GM20000 (cell line): ENCODE measurements at places on chromosomes 6 and 20.
A peak's percentile ranks its signal among the peaks of the same experiment; 100 is the strongest.

DNA sequence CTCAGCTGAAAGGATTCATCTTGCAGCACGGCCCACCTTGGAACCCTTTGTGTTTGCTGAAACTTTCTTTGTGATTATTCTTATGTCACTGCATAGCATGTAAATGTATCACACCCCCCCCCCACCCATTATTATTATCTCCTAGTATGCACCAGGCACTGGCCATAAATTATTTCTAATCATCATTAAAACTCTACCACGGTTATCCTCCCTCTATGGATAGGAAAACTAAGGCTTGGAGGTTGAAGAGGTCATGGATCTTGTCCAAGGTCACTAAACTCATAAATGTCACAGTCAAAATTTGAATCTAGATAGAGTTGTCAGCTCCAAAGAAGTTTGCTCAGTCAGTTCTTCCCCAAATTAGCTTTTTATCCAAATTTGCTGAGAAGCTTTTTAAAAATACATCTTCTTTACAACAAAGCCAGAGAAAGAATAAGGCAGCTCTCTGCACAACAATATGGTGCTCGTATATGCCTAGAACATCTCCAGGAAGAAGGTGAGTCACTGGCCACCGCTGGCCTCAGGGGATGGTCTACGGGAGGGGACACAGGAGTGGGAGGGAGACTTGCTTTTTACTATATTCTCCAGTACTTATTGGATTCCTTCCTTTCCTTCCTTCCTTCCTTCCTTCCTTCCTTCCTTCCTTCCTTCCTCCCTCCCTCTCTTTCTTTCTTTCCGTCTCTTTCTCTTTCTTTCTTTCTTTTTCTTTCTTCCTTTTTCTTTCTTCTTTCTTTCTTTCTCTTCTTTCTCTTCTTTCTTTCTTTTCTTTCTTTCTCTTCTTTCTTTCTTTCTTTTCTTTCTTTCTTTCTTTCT, 134.5 kb downstream of the VEGFA start:
- no peak for DNase-seq

- DNase-seq: no peak
Observed at GRCh38 chr6:61622601-61623000, 663.4 kb downstream of the KHDRBS2 start.

DNA sequence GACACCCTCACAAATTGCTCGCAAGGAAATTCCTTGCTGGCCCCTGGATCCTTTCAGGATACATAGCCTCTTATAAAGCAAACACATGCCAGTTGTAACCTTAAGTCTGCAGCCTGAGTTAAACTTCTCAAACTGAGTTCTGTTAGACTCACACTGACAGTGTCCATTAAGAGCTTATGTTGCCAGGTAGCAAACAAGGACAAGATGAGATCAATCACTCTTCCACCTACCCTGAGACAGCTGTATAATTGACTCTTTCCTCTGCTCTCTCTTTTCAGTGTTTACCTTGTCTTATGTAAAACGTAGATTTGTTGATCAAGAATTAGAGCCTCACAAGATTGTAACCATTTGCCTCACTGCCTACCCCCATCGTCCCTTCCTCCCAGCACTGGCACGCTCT, 359.8 kb downstream of the EPM2A start:
- DNase-seq: no peak

DNA sequence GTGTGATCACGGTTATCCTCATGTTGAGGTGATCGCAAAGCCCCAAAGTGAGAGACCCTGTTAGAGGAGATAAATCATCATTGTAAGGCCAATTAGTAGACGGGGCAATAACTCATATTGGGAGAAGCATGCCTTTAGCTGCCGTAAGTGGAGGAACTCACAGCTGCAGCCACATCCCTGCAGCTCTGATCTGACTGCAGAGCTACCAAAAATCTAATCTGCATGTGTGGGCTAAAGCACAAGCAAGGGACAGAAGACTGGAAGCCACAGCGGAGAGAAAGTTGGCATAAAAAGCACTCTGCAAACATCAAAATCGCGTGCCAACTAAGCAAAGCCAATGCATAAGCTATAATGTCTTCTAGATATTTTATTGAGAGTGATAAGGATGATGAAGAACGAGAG, 79.8 kb downstream of the TBC1D7 start:
- DNase-seq: no peak

DNA sequence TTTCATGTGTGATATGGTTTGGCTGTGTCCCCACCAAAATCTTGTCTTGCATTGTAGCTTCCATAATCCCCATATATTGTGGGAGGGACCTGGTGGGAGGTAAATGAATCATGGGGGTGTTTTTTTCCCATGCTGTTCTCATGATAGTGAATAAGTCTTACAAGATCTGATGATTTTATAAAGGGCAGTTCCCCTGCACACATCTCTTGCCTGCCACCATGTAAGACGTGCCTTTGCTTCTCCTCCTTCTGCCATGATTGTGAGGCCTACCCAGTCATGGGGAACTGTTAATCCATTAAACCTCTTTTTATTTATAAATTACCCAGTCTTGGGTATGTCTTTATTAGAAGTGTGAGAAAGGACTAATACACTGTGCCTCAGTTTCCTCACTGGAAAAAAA, 4.2 kb upstream of the IL22RA2 start:
- DNase-seq: no peak

DNA sequence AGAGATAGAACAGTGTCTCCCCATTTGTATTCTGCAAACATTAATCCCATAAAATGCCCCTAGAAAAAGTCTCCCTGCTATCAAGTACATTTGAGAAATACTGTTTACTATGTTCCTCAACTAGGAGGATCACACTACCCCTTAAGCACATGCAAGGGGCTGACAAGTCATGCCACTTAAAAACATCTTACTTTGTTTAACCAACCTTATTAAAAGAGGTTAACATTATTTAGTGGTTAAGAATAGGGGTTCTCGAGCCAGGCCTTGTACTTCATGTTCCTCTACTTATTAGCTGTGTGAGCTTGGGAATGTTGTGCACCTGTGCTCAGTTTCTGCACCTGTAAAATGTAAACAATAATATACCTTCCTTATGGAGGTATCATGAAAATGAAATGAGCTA, 113.7 kb downstream of the UBE3D start:
- DNase-seq: no peak

DNA sequence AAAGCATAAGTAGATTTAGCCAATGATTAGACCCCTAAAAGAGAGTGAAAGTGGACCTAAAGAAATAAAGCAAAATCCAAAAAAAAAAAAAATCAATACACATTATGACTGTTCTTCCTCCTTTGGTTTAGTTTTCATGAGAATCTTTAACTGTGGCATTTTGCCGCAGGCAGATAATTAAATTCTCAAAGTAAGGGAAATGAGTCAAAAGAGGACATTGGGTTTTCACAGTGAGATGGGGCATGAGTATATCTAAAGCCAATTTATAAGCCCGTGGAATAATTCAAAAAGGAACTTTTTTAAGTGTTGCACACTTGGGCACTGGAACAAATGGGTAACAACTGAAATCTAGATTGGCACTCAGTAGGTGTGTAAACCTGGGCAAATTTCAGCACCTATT, 230.3 kb downstream of the PKHD1 start:
- no peak for DNase-seq

- DNase-seq: no peak
Observed at GRCh38 chr20:64230461-64231145, 24.9 kb upstream of the PCMTD2 start.

DNA sequence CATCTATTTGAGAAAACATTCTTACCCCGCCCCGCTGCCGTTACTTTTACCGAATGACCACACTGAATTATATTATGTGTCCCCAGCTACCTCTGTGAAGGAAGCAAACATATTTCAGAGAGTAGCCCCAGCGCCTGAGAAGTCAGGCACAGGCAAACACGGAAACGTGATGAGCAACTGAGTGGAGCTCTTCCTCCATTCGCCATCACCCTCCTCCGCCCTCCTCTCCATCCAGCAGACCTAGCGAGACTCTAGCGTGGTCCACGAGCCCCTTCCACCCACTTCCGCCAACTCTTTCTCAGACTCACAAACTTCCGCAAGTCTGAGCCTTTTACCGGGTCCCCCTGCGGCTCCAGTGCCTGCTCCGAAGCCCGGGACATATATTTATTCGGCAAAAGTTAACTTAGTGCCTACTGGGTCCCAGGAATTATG, 582 bp downstream of the SNRPB start:
- DNase-seq: peak; percentile 70

GRCh38 chr6:35737413-35738211, 780 bp downstream of the ARMC12 start:
- DNase-seq: peak; percentile 73

GRCh38 chr20:13013411-13013810, 4.6 kb downstream of the SPTLC3 start:
- no peak for DNase-seq

DNA sequence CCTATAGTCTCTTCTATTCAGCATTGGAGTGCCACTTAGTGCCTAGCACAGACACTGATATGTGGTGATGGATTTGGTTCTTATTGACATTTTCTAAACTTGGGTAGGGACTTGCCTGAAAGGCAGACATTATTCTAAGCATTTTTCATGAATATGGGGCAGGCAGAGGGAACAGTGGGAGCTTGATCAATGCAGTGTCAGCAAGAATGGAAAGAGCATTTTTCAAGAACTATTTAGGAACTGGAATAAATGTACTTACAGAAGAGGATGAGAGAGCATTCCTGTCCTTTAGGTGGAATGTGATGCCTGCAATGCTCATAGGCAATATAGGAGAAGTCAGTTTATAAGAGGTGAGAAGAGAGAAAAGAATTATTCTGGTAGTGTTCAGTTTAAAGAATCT, 26.2 kb downstream of the DEFB114 start:
- no peak for DNase-seq

DNA sequence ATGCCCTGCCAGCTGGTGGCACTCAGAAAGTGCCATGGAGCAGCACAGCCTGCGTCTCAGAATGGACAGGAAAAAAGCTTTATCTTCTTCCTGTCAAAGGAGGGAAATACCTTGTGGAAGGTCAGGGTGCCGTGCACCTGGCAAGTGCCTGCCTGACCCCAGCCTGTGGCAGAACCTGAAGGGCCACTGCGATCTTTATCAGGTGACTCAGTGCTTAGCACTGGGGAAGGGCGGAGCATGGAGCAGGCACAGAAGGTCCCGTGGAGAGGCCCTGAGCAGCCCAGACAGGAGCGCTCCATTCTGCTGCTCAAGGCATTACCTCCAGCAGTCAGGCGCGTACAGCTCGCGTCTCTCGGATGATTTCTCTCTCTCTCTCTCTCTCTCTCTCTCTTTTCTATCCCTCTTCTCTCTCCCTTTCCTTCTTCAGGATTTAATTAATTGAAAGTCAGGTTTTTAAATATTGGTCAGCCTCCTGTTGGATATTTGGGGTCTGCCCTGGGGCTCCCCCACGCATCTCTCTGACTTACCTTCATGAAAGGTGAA, 31.7 kb downstream of the FOXC1 start:
- no peak for DNase-seq

- DNase-seq: no peak
Observed at GRCh38 chr20:61220131-61220530, 31.9 kb upstream of the CDH4 start.

GRCh38 chr6:165627366-165627765, 35.7 kb downstream of the PDE10A start:
- no peak for DNase-seq

DNA sequence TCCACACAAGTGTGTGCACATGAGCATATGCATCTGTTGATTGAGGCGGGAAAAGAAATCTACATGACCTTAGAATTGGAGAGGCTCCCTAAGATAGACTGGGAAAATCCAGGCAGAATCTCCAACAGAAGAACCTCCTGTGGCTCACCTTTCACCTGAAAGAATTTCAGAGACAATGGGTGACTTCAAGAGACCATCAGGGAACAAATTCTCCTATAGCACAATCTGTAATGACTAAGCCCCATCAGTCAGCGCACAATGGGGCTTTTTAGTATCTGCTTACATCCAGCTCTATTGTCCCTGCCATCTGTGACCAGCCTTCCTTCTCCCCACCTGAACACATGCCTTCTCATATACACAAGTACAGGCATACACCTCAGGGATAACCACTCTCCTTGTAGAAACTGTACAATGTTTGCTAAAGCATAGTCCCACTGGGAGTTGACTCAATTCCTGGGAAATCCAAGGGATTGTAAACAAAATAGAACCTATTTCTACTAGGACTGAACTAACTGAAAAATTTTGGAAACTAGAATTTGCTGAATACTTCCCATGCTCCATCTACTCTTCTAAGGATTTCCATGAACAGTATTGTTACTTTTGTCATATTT, 150.8 kb upstream of the STXBP5 start:
- no peak for DNase-seq

DNA sequence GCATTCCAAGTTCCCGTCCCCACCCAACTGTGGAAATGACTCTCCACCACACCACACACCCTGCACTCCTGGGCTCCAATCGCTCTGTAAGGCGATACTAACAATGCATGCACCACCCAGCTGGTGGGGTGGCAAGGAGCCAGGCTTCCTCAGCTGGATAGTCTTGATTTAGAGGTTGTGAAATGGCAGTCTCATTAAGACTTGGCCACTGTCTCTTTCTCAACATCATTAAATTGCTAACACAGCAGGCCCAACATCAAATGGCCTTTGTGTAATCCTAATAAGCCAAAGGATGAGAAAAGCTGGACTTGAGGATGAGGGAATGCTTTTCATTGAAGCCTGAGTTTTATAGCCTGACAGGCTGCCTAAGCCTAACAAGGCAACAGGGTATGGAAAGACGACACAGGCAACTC, 223.7 kb downstream of the GMDS start:
- DNase-seq: no peak

- no peak for DNase-seq
Observed at GRCh38 chr20:52953020-52953419, 19.1 kb upstream of the TSHZ2 start.

DNA sequence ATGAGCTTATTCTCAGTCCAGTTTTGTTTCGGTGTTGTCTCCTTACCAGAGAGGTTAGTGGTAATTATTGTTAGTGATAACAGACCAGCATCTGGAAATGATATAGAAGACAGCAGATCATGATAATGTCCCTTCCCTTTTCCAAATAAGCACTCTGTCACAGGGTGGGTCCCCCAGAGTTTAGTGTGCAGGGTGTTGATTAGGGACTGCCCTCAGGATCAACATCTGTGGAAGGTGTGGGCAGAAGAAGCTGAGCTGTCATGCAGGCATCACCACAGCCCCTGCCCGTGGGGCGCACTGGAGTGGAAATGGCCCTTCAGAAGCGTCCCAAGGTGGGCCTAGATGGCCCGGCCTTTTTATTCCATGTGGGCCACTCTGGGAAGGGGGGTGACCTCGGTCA, 67.6 kb upstream of the DTNBP1 start:
- DNase-seq: no peak

GRCh38 chr6:125631165-125631564, 118.3 kb upstream of the HEY2 start:
- no peak for DNase-seq

DNA sequence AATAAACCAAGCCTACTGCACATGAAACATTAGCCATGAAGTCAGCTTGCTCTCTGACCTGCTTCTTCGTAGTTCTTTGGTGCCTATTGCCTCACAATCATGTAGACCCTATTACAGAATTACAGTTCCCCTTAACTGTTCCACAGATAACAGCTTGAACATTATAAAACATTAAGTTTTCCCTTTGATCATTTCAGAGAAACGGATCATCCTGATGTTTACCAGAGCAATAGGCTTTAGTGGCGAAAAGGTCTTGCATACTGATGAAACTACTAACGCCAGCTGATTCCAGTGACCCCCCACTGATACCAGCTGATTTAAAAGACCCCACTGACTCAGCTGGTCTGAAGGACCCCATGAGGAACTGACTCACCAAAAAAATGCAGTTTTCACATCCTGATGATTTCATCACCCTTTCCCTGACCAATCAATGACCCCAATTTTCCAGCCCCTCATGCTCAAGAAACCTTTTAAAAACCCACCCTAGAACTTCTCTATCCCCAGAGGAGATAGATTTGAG, 39.4 kb upstream of the MLIP start:
- no peak for DNase-seq

- DNase-seq: no peak
Observed at GRCh38 chr6:26440977-26441358, 664 bp downstream of the BTN3A3 start.

- DNase-seq: no peak
Observed at GRCh38 chr20:57947421-57948179, 237.8 kb upstream of the PMEPA1 start.
